NB4 (cell line): ENCODE measurements at places on chromosomes 5 and 9.

- peak; percentile 97 for DNase-seq
Measured at GRCh38 chr5:54310433-54311175, at the start of gene ARL15. TSS of gene ARL15 (minus strand) at chr5:54310573.

DNA sequence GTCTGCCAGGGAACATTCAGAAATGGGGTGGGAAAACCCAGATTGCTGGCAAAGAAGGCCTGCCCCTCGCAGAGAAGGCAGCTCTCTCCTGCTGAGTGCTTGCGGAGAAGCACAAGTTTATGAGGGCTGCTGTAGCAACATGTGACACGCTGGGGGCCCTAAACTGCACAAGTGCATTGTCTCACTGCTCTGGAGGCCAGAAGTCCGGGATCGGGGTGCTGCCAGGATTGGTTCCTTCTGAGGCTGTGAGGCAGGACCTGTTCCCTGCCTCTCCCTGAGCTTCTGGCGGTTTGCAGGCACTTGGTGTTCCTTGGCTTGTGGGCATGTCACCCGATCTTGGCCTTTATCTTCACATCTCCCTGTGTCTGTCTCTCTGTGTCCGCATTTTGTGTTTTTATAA is 75.6 kb upstream of the NEURL1B start:
- DNase-seq = no peak

GRCh38 chr5:137995077-137995748 is 37.7 kb downstream of the FAM13B start:
- DNase-seq = peak; percentile 77

GRCh38 chr5:179330186-179330900 is 14.9 kb downstream of the ADAMTS2 start:
- DNase-seq = no peak

DNA sequence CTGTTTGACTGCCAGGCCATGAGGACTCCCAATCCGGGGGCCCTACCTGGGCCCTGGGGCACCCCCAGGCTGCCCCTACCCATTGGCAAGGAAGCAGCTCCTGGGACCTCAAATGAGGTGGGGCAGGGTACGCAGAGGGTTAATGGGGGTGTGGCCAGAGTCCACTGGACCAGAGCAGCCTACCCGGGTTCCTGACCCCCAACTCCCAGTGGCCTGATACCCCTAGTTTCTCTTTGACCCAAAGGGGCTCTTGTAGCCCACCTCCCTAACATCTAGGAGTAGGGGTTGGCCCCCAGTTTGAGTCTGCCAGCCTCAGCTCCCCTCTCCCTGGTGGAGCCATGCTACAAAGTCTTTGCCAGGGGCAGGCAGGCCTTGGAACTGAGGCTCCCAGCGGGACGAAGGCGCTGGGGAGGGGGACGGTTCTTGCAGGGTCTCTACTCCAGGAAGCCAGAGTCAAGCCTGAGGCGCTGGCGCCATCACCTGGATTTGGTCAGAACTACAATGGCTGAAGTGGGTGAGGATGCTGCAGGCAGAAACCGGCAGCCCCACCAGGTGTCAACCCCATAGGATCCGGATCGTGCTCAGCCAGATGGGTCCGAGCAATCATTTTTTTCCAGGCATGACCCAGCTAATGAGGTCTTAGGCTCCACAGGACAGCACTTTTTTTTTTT is 8.4 kb upstream of the CERCAM start:
- peak; percentile 73 for DNase-seq

- peak; percentile 48 for DNase-seq
Measured at GRCh38 chr9:34540827-34541226, 18.0 kb upstream of the ENHO start.

DNA sequence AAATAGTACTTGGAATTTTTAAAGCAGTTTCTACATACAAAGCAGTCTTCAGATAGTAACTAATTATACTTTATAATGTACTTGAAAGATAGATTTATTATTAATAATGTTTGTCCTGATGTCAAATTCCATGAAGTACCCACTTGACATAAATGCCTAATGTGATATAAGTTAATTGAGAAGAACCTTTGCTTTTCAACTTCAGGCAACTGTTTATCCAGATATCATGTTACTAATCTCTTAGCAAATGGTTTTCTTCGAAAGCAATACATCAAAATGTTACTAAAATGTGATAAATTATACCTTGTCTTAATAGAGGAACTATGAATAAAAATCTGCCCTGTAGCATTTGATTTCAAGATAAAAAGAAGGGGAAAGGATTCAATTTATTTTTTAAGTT is 146.8 kb upstream of the FBXL17 start:
- DNase-seq = no peak

DNA sequence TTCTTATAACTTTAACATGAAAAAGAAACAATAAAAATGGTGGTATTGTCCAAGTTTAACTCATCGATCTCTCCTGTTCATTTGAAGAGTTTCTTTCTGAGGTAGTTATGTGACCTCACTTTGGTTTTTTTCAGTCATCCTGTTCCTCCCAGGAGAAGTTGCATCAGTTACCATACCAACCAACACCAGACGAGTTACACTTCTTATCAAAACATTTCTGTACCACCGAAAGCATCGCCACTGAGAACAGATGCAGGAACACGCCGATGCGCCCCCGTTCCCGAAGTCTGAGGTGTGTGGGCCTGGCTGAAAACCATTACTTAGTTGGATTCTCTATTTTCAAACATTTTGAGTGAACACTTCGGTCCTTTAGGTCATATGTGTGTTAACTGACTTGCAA is 96.3 kb downstream of the CD180 start:
- DNase-seq = no peak

DNA sequence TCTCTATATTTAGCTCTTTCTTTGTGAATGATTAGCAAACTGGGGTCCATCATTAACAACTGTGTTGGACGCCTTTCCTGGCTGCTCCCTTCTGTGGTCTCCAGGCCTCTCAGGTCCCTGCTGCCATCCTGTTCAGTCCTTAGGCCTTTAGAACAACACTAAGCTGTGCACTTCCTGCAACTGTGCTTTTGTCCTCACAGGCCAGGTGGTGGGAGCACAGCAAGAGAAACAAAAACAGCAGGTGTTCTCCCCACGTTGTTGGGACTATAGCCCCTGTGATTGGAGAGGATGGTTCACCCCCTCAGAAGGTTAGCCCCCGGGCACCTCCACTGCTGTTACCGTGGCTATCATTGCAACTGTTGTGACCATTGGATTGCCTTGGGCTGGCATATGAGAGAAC is 41.7 kb upstream of the CLINT1 start:
- no peak for DNase-seq

DNA sequence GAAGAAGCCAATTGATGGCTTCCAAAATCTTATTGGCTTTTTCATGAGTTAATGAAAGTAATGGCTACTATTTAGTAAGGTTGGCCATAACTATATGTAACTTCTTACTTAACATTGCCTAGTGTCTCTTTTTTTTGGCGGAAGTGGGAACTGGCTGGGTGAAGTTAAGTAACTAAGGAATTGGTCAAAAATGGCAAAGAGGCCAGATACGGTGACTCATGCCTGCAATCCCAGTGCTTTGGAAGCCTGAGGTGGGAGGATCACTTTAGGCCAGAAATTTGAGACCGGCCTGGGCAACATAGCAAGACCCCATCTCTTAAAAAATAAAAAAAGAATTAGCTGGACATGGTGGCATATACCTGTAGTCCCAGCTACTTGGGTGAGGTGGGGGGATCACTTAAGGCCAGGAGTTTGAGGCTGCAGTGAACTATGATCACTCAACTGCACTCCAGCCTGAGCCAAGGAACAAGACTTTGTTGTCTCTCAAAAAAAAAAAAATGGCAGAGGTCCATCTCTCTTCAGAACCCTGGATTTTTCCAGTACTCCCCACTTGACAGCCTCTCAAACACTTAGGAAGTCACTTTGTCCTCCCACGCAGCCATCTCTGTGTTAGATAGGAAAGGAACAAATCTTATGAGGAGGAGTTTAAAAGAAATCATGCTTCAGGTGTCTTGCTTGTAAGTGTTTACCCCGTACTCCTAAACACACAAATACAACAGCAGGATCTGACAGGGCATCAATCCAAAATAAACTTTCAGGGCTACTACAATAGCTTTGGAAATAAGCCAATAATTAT is 75.7 kb downstream of the TEK start:
- DNase-seq = no peak

DNA sequence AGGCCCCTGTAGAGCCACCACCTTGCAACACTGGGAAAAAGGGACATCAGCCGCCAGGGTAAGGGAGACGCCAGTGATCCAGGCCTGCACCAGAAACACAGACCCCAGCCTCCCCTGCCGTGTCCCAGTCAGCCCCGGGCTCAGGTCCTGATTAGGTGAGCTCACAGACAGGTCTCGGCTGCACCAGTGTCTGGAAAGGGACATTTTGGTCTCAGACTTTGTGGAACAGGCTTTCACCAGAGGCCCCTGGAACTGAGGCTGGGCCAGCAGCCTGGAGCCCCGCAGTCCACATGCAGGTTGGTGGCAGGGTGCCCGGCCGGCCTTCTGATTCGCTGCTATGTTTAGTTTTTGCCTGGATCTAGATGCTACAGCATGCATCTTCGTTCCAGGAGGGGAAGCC is 369.0 kb upstream of the IRX4 start:
- no peak for DNase-seq

GRCh38 chr5:66875315-66875714 is 279.1 kb downstream of the MAST4 start:
- DNase-seq = peak; percentile 19

- no peak for DNase-seq
Measured at GRCh38 chr9:95083086-95083768, 234.3 kb downstream of the FANCC start.

DNA sequence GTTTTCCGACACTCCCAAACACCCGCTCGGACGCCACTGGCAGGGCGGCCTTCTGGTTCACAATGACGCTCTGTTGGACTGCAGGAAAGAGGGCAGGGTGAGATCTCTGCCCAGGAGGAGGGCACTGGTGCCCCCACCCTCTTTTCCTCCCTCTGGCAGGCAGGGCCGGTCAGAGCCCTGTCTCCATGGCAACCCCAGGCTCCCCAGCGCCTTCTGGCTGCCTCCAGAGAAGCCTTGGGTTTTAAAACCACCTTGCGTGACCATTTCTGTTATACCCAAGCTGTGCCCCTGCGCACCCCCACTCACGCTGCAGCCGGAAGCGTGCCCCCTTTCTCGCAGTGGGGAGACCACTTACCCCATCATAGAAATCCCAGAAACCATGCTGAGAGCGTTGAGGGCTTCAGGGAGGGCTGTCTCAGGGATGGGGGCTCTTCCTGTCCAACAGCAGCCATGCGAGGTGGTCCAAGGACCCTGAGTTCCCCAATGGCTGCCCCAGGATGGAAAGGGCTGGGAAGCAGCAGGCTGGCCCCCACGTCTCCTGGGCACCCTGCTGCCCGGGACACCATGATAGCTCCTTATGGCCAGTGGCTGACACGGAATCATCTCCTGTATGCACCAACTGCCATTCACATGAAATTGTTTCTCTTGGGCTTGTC is 7.3 kb downstream of the C9orf50 start:
- DNase-seq = no peak

- DNase-seq = no peak
Measured at GRCh38 chr5:79526928-79527327, 13.0 kb upstream of the HOMER1 start.

DNA sequence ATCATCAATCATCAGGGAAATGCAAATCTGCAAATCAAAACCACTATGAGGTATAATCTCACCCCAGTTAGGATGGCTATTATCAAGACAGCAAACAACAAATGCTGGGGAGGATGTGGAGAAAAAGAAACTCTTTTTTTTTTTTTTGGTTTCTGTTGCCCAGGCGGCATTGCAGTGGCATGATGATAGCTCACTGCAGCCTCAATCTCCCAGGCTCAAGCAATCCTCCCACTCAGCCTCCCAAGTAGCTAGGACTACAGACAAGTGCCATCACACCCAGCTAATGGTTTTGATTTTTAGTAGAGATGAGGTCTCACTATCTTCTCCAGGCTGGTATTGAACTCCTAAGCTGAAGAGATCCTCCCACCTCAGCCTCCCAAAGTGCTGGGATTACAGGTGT is 5.4 kb upstream of the CNTRL start:
- no peak for DNase-seq

- DNase-seq = no peak
Measured at GRCh38 chr5:127664093-127664492, 15.2 kb downstream of the CTXN3 start.

DNA sequence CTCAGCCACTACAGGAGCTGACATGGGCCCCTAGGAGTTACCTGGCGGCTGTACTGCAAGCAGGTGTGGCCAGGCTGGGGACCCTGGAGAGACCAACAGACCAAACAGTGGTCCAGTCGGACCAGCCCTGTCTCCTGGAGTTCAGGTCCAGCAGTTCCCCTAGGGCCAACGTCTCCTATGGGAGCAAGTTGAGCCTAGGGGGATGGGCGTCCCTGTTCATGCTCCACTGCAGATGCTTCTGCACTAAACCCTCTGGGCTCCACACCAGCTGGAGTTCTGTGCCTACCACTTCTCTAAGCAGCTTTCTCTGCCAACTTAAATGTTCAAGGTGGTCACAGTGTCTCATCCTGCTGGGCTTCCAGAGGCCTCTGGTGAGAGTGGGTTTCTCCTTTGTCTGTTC is 20.6 kb upstream of the OMD start:
- DNase-seq = no peak

GRCh38 chr9:71944754-71945375 is 33.4 kb downstream of the C9orf85 start:
- DNase-seq = no peak

DNA sequence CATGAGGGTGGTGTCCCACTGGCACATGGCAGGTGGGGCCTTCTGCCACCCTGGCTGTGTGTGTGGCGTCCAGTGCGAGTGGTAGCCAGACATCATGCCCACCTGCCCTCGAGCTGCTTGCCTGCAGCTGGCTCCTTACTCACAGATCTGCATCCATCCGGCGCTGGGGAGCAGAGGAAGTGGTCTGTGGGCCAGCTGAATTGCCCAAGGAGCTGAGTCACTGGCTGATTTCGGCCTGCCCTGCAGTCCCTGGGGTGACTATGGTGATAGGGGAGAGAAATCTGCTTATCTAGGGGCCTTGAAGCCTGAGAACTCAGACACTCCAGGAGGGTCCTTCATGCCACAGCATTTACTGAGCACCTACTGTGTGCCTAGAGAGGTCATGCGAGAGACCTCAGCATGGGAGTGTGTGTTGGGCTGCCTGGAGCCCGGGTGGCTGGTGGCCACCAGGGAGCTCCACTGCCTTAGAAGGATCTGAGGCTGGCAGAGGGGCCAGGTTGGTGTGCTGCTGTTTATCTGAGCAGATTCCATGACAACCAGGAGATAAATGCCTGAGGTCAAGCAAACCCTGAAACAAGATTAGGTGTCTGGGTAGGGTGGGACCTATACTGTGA is 57.1 kb downstream of the SLC22A5 start:
- peak; percentile 98 for DNase-seq

DNA sequence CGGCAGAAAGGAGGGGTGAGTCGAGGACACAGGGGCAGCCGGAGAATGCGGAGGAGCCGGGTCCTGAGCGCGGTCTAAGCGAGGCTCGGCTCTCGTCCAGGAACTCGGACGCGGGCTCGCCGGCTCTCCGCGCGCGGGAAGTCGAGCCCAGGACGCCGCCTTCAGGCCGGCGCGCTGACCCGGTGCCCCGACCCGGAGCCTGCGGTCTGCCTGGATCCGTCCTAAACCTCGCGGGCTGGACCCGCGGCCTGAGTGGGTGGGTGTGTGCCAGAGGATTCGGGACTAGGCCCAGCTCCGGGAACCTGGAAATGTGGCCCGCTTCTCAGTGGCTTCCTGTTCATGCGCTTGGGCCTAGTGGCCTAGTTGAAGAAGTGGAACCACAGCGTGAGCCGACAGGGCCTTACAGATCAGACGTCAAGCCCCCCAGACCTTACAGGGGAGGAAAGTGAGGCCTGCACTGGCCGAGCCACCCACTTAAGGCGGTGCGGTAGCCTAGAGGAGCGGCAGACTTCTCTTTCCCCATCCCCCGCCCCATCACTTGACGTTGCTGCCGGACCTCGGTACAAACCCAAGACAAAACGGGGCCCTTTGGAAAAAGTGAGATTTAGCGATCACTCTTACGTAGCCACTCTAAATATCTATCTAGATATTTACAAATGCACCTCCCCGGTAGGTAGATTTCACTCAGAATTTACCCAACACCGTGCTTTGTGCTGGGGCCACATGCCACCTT is 1.2 kb downstream of the CDKN2B-AS1 start:
- DNase-seq = no peak
